ENCODE measurements at places on chromosomes 6 and 20.

- no peak for DNase-seq
Observed at GRCh38 chr20:56222945-56223344, 25.6 kb upstream of the MC3R start.

DNA sequence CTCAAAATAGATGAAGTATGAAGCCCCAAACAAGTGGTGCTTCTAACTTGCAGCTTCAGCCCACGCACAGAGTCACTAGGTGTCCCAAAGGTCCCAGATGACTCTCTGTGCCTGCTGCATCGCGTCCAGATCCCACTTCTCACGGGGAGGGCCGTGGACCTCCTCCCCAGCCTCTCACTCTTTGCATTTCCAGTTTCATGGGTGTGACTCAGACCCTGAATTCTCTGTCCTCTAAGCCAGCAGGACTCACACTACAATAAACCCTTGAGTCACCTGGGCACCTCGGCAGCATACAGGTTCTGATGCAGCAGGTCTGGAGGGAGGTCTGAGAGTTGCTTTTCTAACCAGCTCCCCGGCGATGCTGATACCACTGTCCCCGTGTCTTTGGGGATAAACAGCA, 114.0 kb upstream of the RIN2 start:
- no peak for DNase-seq

DNA sequence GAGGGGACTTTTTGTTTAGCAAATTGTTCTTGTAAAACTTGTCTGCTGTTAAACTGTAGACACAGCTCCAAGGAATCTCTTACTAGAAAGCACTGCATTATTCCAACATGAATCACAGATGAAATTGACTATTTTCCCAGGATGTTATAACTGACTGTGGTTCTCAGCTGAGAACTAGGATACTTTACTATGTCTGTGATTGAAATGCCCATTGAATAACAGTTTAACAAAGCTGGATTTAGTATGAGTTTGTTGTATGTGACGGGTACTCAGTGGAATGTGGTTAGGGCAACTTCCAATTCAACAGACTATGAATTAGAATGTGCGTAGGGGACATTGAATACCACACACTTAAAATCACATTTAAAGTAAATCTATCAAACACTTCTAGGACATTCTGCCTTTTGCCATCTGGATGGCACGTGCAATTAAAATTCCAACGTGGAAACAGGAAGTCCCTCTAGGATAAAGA, 193.4 kb upstream of the PREP start:
- peak; percentile 95 for DNase-seq

DNA sequence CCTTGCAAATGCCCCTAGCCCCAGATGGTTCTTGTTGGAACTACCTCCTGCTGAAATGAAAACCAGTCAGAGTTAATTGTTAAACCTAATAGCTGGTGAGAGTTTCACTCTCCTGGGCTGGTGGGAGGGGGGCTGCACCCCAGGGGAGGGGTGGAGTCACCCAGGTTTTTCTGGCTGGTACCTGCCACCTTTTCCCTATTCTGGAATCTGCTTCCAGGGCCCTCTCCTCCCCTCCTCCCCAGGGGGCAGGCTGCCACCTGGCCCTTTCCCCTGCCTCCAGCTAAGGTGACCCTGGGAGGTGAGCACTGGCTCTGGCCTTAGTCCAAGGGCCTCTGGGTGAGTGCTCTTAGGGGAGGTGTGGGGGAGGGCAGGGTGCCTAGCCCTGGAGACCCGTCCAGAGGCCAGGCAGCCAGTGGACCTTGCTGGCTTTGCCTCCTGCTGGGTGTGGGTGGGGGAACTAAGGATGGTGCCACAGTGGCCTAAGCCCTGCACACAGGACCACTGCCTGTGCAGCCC, 48.8 kb upstream of the EPB41L1 start:
- DNase-seq: no peak

GRCh38 chr6:85172705-85173104, 277.2 kb upstream of the NT5E start:
- DNase-seq: no peak

- DNase-seq: no peak
Observed at GRCh38 chr20:61850457-61850856, 215.2 kb downstream of the TAF4 start.

- DNase-seq: no peak
Observed at GRCh38 chr6:147738099-147738498, 229.6 kb downstream of the SAMD5 start.

Measured in AG04449 (cell line).